ENCODE measurements at places on chromosomes 2 and 18.

DNA sequence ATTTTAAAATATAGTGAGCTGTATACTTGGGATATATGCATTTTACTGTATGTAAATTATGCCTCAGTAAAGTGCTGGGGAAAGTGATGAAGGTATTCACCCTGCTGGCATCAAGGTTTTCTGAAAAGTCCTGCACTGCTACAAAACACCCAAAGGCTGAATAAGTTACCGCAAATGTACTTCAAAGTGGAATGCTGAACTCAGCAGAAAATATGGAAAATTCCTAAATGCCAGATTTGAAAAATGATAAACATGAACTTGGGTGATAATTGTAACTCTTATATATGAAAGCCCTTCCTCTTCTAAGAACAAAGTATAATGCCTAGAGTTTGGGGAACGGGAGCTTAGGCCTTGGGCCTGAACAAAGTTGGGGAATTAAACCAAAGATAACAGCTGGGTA, 133.0 kb downstream of the GALNT1 start:
- DNase-seq: no peak

DNA sequence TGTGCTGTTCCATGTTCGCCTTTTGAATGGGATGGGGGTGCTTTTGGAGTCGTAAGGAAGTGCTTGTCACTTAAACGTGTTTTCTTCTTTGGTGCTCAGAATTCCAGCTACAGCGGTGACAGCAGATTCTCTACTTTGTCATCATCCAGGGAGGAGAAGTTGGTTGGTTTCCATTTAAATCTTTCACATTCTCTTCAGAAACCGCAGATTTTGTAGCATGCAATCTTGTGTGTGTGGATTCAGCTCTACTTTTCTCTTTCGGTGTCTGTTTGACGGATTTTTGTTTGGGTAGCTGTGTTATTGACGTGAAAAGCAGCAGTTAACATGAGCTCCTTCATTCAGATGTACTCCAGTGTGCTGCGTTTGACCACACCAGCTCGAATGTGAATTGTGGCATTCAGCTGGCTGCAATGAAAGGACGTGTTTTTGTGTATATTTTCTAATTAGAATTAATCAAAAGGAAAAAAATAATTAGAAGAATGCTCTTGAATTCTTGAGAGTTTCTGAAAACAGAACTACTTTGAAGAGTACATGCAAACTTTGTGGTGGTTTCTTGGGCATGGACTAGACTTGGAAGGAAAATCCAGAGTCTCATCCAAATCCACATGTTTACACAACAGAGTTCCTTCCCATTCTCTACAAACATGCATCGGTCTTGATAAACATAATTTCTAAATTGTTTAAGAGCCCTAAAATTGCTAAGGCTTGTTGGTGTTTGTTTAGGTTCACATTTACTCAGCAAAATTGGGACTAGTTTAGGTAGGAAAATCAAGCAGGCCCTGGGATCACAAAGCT, 68.7 kb upstream of the RBM44 start:
- DNase-seq: no peak

- no peak for DNase-seq
Measured at GRCh38 chr2:150735894-150736498, 248.5 kb upstream of the RND3 start.

- DNase-seq: no peak
Measured at GRCh38 chr2:15941481-15941850, 1.1 kb downstream of the MYCN start.

DNA sequence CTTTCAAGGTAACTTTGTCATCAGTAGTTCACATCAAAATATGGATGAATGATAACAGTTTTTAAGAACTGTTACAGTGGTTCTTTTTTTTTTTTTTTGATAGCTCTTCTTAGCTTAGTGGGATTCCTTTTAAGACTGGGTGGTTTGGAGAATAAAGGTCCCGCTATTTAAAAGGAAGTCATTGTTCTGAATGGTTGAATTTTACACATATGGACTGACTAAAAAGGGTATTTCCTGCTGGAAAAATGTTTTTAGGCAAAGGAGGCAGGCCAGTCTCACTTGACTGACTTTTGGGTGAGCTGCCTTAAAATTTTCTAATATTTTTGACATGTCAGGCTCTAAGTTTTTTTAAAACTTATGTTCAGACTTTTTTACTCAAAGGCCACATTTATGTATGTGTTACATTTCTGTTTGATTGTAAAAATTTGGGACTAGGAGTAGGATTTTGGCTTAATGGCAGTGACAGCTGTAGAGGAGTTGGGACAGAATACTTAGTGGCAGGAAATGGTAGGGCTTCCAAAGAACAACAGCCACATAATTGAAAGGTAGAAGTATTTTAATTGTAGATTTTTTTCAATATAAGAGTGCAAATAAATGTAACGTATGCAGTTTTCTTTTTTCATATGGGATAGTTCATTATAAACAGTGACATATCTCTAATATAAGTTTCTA, 13.7 kb downstream of the VAPA start:
- DNase-seq: no peak

GRCh38 chr2:7703543-7704144, 786.4 kb downstream of the RNF144A start:
- DNase-seq: no peak

DNA sequence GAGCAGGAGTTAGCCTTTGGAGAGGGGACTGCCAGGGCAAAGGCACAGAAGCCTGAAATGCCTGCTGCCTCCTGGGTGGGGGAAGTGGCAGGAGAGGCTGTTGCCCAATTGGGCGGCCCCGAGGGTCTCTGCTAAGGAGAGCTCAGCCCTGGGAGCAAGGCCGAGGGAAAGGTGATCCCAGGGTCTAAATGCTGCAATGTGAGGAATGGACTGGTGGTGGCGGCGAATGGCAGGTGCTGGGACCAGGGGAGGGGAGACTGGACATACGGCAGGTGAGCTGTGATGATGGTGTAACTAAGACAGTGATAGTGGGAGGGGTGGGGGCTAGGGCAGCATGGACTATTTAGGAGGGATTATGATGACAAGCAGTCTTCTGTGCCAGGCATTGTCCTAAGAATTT, 104.0 kb downstream of the DYSF start:
- DNase-seq: no peak

GRCh38 chr2:196955036-196955435, 28.5 kb upstream of the PGAP1 start:
- no peak for DNase-seq

DNA sequence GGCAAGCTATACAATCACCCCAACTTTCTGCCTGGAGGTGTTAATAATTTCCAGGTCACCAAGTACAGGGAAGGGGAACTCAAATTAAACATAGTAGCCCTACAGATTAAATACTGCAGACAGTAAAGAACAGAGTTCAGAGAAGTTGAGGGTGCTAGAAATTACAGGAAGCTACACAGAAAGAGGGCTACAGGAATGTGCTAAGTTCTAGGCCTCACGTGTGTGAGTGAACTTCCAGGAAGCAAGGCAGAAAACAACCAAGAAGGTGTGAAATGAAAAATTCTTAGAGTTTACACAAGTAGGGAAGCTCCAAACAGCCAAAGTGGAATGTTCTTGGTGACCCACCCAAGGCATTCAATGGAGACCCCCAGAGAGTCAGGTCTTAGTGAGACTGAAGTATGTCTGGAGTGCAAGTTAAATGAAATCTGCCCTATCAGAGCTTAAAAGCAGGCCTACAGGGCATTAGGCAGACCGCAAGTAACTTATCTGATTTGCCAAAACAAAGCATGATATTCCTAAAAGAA, 58.1 kb upstream of the RNU4ATAC start:
- DNase-seq: no peak

DNA sequence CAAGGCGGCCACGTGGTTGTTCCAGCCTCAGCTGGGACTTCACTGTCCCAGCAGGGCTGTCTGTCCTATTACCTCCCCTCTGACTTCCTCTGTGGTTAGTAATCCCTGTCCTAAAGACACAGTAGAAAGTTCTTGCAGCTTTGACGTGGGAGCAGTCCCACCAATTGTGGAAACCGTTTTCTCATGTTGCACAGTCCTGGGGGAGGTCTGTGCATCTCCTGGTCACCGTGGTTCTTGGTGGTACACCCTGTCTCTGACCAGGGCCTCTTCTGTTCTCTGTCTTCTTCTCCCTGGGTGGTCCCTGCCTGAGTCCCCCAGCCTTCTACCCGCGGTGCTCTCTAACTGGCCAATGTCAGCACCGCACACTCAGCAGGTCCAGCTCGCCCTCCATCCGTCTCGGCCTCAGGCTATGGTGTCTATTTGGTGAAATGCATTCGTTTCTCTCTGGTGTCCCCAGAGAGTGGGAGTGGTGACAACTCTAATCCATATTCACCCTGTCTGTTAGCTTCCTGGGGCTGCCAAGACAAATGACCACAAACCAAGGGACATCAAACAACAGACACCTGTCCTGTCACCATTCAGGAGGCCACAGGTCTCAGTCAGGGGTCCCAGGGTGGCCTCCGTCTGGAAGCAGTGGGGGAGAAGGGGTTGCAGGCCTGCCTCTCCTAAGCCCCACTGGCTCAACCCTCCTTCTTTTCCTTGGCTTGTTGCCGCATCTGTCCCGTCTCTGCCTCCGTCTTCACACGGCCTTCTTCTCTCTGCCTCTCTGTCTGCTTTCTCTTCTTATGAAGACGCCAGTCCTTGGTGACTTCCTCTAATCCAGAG, 99.8 kb downstream of the SH3BP4 start:
- no peak for DNase-seq

GRCh38 chr2:35522450-35522849, 833.1 kb upstream of the CRIM1 start:
- DNase-seq: no peak

DNA sequence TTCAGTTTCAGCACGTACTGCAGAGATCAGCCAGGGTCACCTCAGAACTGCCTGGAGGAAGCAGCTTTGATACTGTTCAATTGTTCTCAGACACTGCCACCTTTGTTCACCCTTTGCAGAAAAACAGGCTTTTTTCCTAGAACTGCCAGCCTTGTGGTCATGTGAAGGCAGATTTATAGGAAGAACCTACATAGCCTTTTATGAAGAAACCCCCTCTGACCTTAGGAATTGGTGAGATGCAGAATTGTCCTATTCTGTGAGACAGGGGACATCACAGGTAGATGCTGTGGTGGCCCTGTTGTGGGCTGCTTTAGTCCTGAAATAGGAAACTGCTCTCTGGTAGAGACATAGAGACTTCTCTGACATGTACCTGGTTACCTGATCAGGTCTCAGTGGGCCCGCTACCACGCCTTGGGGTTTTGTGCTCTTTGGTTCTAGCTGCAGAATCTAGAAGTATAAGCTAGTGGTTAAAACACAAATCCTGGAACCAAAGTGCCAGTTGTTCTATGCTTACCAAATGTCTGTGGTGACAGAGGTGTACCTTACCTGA, 206.6 kb downstream of the AGPS start:
- DNase-seq: no peak

- no peak for DNase-seq
Measured at GRCh38 chr2:12421046-12421445, 295.7 kb upstream of the TRIB2 start.

DNA sequence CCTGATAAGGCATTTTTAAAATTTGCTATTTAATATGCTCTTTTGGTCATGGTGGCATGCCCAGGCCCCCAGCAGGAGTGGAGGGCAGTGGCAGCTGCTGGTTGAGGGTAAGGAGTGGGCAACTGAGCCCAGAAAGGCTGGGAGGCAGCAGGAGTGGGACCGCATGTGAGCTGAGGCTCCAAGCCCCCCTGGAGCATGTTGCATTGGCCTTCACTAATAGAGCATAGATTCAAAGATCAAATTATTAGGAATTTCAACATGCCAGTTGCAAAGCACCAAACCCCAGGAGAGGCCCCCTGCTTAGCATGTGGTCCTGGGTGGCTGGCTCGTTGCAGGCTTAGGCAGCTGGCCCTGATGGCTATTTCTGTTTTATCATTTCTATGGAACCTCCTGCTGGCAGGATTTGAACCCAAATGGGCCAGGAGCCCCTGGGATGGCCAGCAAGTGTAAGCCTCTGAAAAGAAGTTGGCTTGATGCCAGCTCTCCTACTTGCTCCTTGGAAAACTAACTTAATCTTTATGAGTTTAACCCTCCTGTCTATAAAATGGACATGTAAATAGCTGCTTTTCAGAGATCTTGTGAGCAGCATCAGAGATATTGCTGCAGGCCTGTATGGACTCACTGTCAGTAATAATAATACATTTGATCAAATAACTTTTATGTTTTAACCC, 42.1 kb upstream of the TMEM131 start:
- DNase-seq: no peak

DNA sequence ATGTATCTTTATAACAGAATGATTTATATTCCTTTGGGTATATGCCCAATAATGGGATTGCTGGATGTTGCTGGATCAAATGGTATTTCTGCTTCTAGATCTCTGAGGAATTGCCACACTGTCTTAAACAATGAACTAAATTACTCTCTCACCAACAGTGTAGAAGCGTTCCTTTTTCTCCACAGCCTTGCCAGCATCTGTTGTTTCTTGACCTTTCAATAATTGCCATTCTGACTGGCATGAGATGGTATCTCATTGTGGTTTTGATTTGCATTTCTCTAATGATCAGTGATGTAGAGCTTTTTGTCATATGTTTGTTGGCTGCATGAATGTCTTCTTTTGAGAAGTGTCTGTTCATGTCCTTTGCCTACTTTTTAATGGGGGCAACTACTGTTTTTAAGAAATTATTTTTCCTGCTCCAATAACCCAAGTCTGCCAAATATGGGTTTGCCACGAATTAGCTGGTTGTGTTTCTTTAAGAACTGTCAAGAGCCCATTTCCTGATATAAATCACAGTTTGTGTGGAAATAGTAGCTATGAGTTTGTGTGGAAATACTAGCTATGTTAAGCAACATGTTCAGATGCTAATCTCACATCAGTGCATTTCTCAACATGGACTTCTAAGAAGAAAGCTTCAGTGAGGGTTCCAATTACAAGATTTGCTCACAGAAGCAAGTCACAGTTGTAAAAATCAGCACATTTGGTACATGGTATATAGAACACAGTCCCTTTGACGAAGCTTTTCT, 259.4 kb downstream of the ANAPC1 start:
- DNase-seq: peak; percentile 4

DNA sequence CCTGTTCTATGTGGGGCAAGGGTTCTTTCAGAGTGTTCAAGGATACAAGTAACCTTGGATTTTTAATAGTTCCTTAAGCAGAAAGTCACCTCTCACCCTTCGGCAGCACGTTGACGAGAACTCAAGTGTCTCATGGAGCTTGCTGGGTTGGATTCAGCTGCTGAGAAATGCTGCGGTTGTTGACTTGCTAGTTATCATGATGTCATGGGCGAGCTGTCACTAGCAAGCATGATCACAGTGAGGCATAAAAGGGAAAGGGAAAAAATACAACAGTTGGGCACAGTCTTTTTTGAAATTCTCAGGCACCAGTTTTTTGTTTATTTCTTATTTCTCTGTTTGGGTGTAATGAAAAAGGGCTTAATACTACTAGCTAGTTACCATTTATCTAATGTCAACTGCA, 53.2 kb downstream of the ADCYAP1 start:
- DNase-seq: no peak

Data from DMS 273 treated with DMSO at 0.1 percent for 48 hours (cell line).